ENCODE measurements at places on chromosomes 6 and 20.

- DNase-seq = no peak
Measured at GRCh38 chr6:127192911-127193541, 73.6 kb upstream of the RNF146 start.

GRCh38 chr6:35215665-35216411, 2.1 kb downstream of the SCUBE3 start:
- no peak for DNase-seq

DNA sequence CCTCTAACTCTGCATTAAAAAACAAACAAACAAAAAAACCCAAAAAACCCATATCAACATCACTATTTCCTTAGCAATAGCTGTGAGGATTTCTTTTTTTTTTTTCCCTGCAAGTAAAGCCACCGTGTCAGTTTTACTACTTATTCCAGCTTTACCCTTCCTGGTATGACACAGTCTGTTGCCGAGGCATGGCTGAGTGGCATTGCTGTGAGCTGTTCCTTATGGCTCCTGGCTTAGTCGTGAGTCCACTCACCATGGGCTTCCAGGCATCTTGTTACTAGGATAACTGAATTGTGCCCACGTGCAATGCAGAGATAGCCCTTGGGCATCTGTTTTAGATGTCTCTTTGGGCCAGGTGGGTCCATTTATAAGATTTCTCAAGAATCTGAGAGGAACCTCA, 84.8 kb downstream of the LRRC1 start:
- DNase-seq = no peak

- DNase-seq = no peak
Measured at GRCh38 chr6:93849857-93850256, 430.5 kb upstream of the EPHA7 start.

GRCh38 chr6:39113788-39114187, 1.2 kb downstream of the SAYSD1 start:
- DNase-seq = no peak

DNA sequence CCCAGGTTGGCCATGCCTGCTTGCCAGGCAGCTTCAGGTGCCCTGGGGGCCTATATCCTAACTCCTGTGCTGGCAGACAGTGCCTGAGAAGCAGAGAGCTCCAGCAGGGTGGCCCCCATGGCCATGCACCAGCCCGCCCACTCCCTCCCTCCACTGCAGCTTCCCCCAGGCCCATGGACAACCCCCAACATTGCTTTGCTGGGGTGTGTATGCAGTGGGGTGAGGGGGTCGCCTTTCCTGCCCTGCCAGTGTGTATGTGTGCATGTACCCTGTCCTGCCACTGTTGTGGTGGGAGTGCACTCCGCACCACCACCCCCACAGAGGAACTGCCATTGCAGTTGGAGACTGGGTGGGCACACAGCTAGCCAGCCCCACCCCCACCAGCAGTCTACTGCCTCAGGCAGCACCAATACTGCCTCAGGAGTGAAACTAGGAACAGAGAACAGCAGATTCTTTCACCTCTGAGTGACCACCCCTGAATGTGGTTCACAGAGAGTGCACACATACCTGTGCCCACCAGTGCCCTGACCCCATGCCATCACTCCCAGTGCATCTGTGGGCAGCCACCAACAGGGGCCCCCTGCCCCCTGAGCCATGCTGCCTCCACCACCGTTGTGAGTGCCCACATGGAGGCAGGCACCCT, 151.1 kb downstream of the LRRC1 start:
- DNase-seq = no peak

- no peak for DNase-seq
Measured at GRCh38 chr6:162887981-162888689, 160.4 kb downstream of the PACRG start.

GRCh38 chr6:89379281-89379680, 26.8 kb upstream of the UBE2J1 start:
- DNase-seq = no peak

DNA sequence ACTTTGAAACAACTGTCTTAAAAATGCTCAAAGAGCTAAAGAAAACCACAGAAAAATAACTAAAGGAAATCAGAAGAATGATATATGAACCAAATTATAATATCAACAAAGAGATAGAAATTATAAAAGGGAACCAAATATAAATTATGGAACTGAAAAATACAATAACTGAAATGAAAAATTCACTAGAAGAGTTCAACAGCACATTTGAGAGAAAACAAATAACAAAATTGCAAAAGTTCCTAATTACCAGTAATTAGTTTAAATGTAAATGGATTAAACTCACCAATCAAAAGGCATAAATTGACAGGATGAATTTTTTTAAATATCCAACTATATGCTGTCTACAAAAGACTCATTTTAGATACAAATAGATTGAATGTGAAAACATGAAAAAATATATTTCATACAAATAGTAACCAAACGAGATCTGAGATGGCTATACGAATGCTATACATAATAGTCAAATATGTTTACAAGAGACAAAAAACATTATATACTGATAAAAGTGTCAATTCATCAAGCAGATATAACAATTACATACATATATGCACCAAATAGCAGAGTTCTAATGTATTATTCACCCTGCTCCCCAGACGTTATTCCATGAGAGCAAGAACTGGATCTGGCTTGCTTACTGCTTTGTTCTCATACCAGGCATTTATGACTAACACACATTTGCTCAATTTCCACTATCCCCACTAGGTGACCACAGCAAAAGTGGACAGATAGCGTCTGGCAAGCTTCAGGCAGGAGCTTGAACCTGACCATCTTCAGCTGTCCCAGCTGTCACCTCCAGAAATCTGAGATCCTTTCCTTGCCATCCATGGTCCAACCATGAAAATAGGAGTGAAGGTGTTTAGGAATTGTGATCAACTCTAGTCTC, 72.4 kb upstream of the SIRPA start:
- DNase-seq = no peak

DNA sequence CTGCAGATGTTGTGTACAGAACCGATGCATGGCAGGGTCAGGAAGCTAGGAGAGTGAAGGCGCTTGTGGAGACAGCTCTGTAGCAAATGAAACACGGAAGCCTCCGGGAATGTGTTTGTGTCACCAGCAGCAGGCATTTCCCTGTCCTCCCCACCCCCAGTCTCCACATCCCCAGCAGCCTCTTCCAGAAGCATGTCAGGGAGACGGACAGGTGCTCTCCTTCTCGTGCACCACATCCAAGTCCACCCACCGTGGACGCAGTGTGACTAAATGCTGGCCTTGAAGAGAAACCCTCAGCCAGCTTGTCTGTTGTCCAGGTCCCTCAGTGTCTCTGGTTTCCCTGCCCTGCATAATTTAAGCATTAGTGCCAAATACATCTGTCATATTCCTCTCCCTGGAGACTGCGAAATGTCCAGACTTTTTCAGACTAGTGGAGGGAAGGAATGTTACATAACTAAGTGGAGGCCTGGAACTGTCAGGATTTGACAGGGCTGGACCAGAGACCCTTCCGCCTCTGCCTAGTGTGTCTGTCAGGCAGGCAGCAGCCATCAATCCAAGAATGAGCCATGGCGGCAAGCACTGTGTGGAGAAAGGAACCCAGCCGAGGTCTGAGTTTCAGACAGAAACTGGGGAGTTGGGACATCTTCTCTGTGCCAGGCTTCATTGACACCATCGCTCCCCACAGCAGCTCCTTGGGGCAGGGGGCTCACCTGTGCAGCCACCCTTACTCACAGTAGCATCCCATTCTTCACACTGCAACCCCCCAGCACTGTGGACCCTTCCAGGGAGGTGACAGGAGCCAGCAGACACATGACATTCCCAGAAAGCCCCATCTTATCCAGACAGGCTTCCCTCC, 26.6 kb upstream of the PI16 start:
- DNase-seq = no peak

GRCh38 chr6:76774781-76775384, 688.4 kb downstream of the HTR1B start:
- DNase-seq = no peak

GRCh38 chr6:32984622-32985389, 16.4 kb downstream of the BRD2 start:
- DNase-seq = peak; percentile 50

DNA sequence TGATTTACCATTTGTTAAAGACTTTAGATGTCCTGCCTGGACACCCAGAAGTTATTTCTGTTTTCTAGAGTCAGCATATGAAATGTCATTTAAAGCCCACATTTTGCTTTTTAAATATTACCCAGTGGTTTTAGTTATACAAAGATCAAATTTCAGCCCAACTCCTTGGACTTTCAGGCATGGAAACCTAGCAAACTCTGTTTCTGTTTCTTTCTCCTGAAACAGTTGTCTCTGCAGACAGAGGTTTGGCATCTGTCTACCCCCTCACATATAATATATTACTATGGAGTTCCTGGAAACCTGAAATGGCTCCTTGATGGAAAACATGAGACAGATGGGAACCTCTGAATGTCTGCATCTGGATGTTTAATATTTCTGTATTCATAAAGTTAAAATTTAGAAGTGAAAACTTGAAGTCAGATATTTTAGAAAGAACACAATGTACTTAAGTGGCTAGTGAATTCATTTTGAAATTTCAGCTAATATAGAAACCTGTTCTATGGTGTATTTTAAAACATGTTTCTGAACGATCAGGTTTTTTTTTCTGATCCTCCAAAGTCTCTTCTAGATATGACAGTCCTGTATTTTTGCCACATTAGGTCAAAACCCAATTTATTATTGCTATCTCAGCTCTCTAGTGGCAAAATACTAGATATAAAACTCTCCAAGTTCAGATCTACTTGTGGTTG, 743.3 kb downstream of the CD109 start:
- DNase-seq = no peak
